OCI-LY7 (cell line): ENCODE measurements at places on chromosomes 4 and X. TPM values are rescaled to one million over a fixed set of nuclear protein-coding genes. Genes with fewer than 3 reads are reported as not detected.

The TLR7 gene
- total RNA-seq, result 11.4 and 12.1 TPM in 2 replicates

The TSPAN5 gene
- total RNA-seq, result not detected in 2 replicates

The CCDC110 gene
- total RNA-seq, result 12.0 and 14.0 TPM in 2 replicates

The CLDN34 gene
- not detected in 2 replicates for total RNA-seq

The MMRN1 gene
- total RNA-seq, result 0.13 TPM in 1 of 2 replicates, not detected in the other

The FMR1NB gene
- total RNA-seq, result not detected in 2 replicates

The ABCD1 gene
- total RNA-seq, result 8.8 TPM in 2 replicates

The MGAT4D gene
- not detected in 2 replicates for total RNA-seq

The TCEAL4 gene
- total RNA-seq, result 8.8 and 9.9 TPM in 2 replicates

The SLAIN2 gene
- total RNA-seq, result 39.4 and 40.2 TPM in 2 replicates

The JCHAIN gene
- 1,325 and 1,492 TPM in 2 replicates for total RNA-seq

The ESX1 gene
- total RNA-seq, result not detected in 2 replicates

The SSX3 gene
- not detected in 2 replicates for total RNA-seq

The SYTL5 gene
- not detected in 2 replicates for total RNA-seq

The ZXDA gene
- 1.5 and 2.6 TPM in 2 replicates for total RNA-seq

The BTC gene
- not detected in 2 replicates for total RNA-seq

The FANCB gene
- total RNA-seq, result 23.7 and 24.8 TPM in 2 replicates

The STK26 gene
- total RNA-seq, result 28.6 and 30.9 TPM in 2 replicates

The GPR50 gene
- total RNA-seq, result not detected in 2 replicates

The TMEM150C gene
- not detected in 2 replicates for total RNA-seq

The PCYT1B gene
- total RNA-seq, result not detected in 2 replicates

The TCEAL5 gene
- not detected in 2 replicates for total RNA-seq

The RTL3 gene
- total RNA-seq, result not detected in 2 replicates

The MAGEC2 gene
- not detected in 2 replicates for total RNA-seq

The CSAG1 gene
- not detected in 2 replicates for total RNA-seq

The EDNRA gene
- total RNA-seq, result not detected in 2 replicates

The YTHDC1 gene
- 93.0 and 102 TPM in 2 replicates for total RNA-seq

The MAML3 gene
- total RNA-seq, result 0.74 and 0.80 TPM in 2 replicates

The FAM184B gene
- total RNA-seq, result not detected in 2 replicates

The TCEANC gene
- 4.0 and 4.8 TPM in 2 replicates for total RNA-seq

The GNRHR gene
- not detected in 2 replicates for total RNA-seq

The SOX3 gene
- not detected in 2 replicates for total RNA-seq

The FRAS1 gene
- 0.30 and 0.33 TPM in 2 replicates for total RNA-seq

The TIMM17B gene
- 79.3 and 90.0 TPM in 2 replicates for total RNA-seq

The P2RY4 gene
- total RNA-seq, result 0.21 and 0.46 TPM in 2 replicates

The SGCB gene
- 17.5 and 20.2 TPM in 2 replicates for total RNA-seq

The PCDH18 gene
- not detected in 2 replicates for total RNA-seq

The UGT2B11 gene
- not detected in 2 replicates for total RNA-seq

The FAM90A26 gene
- total RNA-seq, result not detected in 2 replicates

The KLF3 gene
- 0.23 TPM in 1 of 2 replicates, not detected in the other for total RNA-seq

The HTR2C gene
- total RNA-seq, result not detected in 2 replicates

The AMBN gene
- not detected in 2 replicates for total RNA-seq

The PHOX2B gene
- total RNA-seq, result not detected in 2 replicates

The REPS2 gene
- 3.8 and 4.0 TPM in 2 replicates for total RNA-seq

The GRIA2 gene
- not detected in 2 replicates for total RNA-seq

The RHOXF2B gene
- total RNA-seq, result not detected in 2 replicates

The PNMA5 gene
- total RNA-seq, result not detected in 2 replicates

The ADH1A gene
- total RNA-seq, result not detected in 2 replicates

The PDE6B gene
- total RNA-seq, result not detected in 2 replicates

The PDGFC gene
- total RNA-seq, result not detected in 2 replicates

The GPR34 gene
- not detected in 2 replicates for total RNA-seq

The SYP gene
- 2.3 and 2.9 TPM in 2 replicates for total RNA-seq

The SHOX gene
- total RNA-seq, result not detected in 2 replicates
